ENCODE measurements at places on chromosomes 5 and 9.

GRCh38 chr9:95648225-95648624, 131.5 kb upstream of the PTCH1 start:
- no peak for DNase-seq

GRCh38 chr5:124790895-124791732, 44.7 kb upstream of the ZNF608 start:
- DNase-seq: no peak

- no peak for DNase-seq
These were observed 126.1 kb upstream of the NFIB start for GRCh38 chr9:14440062-14440461.

DNA sequence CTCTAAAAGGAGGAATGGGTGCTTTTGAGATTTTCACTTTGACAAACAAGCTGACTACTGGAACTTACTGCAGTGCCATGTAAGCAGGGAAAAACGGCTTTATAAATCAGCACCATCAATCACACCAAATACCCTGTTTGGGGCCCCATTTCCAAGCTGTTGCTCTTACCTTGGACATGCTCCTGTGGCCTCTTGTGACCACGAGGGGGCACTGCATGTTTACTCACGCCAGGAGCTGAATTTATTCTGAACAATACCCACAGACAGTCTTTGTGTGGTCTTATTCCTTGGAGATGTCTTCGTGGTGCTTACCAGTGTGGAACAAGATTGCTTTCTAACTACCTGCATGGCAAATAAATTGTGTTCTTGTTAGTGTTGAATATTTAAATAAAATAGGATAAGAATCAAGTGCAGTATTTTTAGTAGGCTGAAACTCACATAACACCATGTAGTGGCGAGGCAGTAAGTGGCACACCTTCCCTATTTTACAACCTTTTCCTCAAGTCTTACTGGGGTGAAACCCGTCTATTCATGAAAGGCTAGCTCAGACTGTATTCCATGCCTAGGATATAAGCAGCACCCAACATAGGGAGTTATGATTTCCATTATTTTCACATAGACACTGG, 155.5 kb upstream of the NMUR2 start:
- no peak for DNase-seq

- no peak for DNase-seq
These were observed 78.3 kb downstream of the STK10 start for GRCh38 chr5:172109749-172110148.

DNA sequence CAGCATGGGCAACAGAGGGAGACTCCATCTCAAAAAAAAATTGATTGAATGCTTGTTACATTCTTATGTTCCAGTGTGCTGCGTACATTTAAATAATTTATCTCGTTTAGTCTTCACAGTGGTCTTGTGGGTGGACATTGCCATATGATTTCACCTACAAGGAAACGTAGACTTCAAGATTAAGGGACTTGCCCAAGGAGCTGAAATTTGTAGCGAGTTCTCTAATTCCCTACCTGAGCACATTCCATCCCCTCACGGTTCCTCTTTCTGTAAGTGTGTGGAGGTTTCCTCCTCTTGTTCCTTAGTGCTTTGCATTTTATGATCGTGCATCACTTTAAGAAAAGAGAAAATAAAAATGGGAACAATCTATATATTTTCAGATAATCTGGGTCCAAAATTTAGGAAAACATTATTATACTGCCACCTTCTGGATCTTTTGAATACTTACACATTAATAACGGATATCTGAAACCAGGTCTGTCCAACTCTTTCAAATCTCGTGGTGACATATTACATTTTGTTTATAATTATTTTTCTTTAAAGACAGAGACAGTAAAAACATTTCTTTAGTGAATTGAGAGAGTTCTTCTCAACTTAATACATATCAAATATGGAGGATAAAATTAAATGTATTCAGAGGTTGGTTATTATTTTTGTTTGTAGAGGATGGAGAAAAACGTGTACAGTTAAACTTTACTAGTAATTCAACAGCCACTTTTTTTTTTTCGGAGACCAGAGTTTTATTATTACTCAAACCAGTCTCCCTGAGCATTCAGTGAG, 29.9 kb upstream of the C7 start:
- DNase-seq: no peak

DNA sequence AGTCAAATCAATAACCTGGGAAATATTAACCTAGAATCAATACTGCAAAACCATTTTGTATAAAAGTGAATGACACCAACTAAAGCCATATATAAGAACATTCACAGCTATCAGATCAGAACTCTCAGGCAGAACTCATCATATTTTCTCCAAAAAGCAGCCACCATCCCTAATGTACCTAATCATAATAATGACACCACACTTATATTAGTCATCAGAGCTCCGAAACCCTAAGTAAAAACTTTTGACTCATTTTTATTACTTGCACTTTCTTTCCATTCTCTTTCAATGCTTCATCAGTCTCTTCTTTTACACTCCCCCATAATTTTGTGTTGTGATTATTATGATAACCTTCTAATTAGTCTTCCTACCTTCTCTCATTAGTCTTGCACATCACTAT, 45.3 kb downstream of the INSL6 start:
- DNase-seq: no peak

DNA sequence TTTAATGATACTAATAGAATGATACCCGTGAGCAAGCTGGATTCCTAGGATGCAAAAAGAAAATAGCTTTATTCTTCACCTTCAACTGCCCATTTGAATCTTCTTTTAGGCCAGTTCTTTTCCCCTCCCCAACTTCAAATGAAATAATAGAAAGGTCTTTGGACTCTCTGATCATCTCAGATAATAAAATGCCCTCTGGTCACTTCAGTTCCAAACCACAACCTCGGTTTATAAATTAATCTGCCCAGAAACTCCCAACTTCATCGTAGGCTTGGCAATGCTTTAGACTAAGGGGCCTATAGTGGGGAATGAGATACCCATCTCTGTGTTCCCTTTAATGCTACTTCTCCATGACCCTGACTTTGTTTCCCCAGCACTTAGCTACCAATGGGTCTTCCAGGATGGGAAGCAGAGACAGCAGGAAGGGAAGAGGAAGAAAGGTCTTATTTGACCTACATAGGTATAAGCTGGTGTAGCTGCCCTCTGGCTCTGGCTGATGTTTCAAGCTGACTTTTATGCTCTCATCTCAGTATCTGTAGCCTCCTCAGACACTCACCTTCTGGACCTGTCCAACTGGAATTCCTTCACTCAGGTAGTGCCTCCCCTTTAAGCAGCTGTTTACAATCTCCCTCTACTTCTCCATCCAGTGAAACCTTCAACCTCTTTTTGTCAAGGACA, 47.2 kb upstream of the RAD23B start:
- no peak for DNase-seq

GRCh38 chr5:134577022-134577795, 51.7 kb downstream of the JADE2 start:
- no peak for DNase-seq

GRCh38 chr9:124344291-124345050, 70.8 kb downstream of the PSMB7 start:
- no peak for DNase-seq

GRCh38 chr9:117677572-117677971, 26.6 kb upstream of the TLR4 start:
- no peak for DNase-seq

DNA sequence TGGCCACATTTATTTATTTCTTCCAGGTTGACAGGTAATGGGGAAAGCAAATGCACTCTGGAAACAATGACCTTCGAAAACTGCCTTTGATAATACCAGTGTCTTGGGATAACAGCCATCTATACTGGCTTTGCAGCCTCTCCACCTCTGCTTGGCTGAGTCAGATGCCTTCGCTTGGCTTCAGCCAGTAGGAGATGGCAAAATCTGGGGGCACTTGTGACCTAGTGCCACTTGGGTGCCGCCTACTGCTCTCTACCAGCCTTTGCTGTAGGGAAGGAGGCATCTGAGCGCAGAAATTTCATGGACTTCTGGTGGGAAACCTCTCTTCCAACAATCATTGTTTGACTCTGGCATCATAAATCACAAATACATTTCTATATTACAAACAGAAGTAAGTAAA, 21.8 kb downstream of the FYB1 start:
- DNase-seq: no peak

DNA sequence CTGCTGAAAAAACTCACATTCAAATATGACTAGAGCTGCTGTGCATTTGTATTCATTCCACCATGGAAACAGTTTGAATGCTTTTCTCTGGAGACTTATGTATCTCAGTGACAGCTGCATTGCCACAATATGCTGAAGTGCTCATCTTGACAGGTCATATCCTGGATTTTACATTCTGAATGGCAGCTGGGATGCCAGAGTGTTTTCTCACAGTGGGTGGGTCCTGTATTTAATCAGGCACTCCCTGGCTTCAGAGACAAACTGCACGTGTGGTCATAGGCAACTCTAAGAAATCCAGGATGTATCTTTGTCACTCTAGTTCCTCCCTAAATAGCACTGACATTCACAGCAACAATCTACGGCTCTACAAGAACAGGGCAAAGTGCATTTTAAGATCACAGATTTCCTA, 75.6 kb downstream of the ST8SIA4 start:
- no peak for DNase-seq

- DNase-seq: no peak
These were observed 138.1 kb downstream of the RGS3 start for GRCh38 chr9:113601656-113602055.

DNA sequence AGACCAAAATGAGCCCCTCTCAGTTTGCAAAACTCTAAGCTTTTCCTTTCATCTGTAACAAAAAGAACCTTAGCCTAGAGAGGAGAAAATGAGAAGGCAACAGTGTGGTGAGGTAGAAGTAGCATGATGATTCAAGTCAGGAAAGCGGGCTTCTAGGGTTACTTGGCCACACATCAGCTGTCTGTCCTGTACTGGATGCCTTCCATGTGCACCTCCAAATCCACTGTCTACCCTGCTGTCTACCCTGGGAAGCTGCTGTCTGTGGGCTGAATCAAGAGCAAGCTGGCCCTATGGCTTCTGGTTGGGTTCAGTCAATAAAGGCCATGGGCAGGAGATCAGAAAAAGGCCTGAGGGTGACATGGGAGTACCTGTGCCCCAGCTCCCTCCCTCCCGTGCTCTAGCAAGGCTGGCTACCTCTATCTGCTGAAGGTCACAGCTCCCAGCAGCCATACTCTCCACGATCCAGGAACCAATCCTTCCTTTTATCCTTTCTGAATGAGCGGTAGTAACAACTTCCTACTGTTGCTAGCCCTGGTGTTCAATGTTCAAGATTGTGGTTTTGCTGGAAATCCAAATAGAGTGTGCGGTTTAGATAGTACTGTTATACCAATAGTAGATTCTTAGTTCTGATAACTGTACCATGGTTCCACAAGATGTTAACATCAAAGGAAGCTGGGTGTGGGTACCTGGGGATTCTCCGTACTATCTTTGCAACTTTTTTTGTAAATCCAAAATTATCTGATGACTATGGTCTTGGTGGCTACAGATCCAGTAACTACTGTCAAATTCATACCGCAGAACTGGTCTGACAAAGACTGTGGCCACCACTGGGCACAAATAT, 191.0 kb downstream of the ESM1 start:
- DNase-seq: no peak

- DNase-seq: no peak
These were observed 40.2 kb upstream of the ROPN1L start for GRCh38 chr5:10401498-10401897.

- DNase-seq: no peak
These were observed 7.3 kb upstream of the SPARC start for GRCh38 chr5:151694035-151694485.

DNA sequence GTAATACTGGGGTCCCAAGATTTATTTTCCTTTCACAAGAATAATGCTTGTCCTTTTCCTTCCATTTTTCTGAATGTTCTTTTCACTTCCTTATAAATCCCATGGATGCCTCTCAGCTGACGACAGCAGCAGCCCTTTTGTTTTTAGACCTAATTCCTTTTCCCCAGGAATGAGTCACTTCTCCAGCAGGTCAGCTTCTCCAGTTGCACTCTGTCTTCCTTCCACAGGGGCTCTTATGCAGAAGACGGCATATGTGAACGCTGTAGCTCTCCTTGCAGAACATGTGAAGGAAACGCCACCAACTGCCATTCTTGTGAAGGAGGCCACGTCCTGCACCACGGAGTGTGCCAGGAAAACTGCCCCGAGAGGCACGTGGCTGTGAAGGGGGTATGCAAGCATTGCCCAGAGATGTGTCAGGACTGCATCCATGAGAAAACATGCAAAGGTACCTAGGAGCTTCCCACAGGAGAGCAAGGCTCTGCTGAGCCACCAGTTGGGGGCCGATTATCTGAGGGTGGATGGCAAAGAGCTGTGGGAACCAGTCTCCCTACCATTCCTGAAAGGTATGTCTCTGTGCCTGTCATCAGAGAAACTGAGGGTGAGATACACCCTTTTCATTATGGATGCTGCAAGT, 72.9 kb downstream of the RFK start:
- DNase-seq: no peak
